Esophagus squamous epithelium (tissue), 5 donors: ENCODE measurements at places on chromosomes 7 and 10.

GRCh38 chr7:151109094-151110048 lies 23.1 kb downstream of the AGAP3 start:
- DNase-seq, result no peak

DNA sequence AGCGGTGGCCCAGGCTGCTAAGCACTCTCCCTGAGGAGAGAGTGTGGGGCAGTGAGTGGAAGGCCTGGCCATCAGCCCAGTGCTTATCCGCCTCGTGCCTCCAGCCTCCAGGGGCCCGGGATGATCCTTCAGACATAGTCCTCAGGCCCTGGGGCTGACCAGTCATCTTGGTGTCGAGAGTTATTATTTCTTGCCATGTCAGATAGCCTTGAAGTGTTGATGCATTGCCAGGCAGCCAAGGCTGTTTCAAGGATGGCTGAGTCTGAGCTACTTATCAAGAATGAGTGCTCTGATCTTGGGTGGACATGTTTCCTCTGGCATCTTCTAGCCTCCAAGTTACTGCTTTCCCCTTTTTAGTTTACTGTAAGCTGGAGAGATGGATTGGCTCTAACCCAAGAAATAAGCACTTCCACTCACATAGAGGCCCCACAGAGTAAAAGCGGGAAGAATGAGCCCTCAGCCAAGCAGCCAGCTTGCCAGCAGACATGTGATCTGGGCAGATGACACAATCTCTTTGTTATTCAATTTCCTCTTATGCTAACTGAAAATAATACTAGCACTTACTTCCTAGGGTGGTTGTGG lies 136.5 kb upstream of the NAMPT start:
- no peak for DNase-seq

DNA sequence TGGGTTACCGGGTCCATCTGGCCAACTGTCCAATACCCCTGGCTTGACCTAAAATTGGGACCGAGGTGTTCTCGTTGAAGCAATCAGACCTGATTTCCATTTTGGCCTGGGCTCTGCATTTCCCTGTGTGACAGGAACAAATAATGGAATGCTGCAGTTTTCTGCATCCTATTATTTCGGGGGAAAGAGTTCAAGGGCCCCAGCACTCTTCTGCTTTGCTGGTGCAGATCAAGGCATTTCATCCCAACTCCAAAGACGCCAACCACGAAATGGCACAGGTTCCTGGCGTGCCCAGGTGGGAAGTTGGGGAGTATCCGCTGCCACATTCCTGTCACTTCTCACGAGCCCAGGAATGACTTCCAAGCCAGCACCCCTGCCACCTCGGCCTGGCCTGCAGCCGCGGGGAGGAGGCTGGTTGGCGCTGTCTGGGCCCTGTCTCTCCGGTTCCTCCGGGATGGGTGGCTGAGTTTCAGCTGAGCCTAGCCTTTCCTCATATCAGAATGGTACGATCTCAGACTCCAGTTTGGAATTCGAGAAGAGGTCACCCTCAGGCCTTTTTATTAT lies 56.5 kb downstream of the FAM171A1 start:
- DNase-seq, result no peak

GRCh38 chr7:127996253-127997071 lies 34.8 kb downstream of the LRRC4 start:
- no peak for DNase-seq

GRCh38 chr10:77741746-77742145 lies 104.1 kb upstream of the KCNMA1 start:
- no peak for DNase-seq

DNA sequence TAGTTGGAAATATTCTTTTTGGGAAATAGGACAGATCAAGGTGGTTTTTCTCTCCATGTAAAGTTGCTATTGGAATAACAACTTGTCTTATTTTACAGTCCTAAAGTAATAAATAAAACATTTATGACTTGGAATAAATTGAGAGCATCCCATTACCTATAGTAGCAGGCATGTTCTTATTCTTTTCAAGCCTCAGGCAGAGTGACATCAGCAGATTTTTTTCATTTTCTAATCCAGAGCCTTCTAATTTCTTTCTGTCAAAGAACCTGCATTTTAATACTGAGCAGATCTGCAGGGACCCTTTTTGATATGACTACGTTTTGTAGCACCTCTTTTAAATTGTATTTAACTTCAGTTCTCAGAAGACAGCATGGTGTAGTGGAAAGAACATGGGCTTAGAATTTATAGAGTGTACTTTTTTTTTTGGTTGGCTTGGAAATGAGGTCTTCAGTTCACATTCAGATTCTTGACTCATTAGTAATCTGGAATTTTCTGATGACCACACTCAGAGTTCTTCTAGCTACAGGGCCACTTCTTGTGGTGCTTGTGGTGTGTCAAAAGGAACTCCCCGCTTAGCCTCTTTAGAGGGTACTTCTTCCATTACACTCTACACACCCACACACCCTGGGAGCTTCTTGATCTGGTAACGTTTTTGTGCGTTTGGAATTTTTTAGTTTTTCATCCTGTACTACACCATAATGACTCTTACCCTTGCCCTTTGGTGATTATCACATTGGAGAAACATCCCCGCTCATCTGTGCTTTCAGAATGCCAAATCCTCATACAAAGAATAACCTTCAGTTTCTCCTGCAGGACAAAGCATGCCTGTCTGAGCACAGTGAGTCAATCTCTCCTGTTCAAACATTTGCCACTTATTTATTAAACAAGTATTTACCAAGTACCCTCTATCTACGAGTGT lies 34.6 kb downstream of the AGK start:
- no peak for DNase-seq

GRCh38 chr7:966291-967069 lies 8.9 kb downstream of the COX19 start:
- no peak for DNase-seq

- DNase-seq, result no peak
Measured at GRCh38 chr7:127819975-127820731, 168.2 kb downstream of the SND1 start.

GRCh38 chr10:43111101-43111500 lies 27.1 kb upstream of the CSGALNACT2 start:
- DNase-seq, result no peak

- no peak for DNase-seq
Measured at GRCh38 chr7:90180011-90180585, 25.8 kb downstream of the STEAP1 start.

DNA sequence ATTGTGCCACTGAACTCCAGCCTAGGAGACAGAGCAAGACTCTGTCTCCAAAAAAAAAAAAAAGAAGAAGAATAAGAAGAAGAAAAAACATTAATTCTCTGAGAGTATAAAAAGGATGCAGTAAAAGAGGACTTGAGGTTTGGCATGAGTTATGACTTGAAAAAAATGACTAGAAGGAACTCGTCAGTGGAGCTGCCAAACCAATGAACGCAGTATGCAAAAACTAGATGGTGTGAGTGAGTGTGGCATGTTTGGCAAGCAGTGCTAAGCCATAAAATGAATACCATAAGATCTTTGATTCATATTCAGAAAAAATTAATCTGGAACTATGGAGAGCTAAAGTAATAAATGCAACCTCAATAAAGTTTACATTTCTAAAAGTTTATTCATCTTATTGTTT lies 68.6 kb upstream of the MEOX2 start:
- no peak for DNase-seq

GRCh38 chr10:16779384-16779915 lies 37.8 kb downstream of the RSU1 start:
- DNase-seq, result no peak

GRCh38 chr10:7444551-7445121 lies 33.8 kb upstream of the SFMBT2 start:
- no peak for DNase-seq

DNA sequence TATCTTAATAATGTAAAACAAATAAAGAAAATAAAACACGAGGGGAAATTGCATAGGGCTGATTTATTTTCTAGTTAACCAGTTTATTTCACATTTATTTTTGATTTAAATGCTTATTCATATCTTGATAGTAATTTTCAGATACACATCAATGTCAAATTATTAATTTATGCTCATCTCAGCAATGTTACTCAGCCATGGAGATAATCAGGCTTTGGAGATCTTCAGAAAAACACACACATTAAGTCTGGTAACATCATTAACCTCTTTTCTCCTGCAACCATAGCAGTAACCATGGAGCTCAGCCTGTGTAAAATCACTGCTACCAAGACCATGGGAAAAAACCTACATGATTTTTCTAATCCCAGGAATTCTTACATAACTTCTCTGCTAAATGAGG lies 31.9 kb upstream of the TBX20 start:
- no peak for DNase-seq

- no peak for DNase-seq
Measured at GRCh38 chr7:101094791-101095375, 9.6 kb downstream of the TRIM56 start.
